ENCODE measurements at places on chromosomes 16 and 17.

GRCh38 chr17:731644-732066 lies 741 bp upstream of the TLCD3A start:
- no peak for DNase-seq

DNA sequence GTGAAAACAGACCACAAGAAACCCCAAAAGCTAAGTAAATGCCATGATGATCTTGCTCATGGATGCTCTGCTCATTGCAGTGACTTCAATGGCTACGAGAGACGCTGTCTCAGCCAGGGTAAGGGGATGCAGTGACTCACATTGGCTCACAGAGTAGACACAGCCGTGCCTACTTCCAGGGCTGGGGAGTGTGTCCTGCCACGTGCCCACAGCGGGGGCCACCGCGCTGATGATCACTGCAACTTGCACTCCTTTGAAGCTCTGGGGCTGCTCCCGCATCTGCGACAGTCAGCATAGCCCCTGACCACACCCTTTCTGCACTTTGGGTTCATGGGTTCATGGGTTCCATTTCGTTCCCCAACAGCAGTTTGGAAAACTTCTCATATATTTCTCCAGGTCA lies 231.4 kb upstream of the RPL38 start:
- no peak for DNase-seq

- DNase-seq = no peak
Observed at GRCh38 chr17:49995055-49995738, at the start of gene DLX3. DLX3 (minus strand) TSS chr17:49995224; CDS start chr17:49994998, 226 bp downstream.

DNA sequence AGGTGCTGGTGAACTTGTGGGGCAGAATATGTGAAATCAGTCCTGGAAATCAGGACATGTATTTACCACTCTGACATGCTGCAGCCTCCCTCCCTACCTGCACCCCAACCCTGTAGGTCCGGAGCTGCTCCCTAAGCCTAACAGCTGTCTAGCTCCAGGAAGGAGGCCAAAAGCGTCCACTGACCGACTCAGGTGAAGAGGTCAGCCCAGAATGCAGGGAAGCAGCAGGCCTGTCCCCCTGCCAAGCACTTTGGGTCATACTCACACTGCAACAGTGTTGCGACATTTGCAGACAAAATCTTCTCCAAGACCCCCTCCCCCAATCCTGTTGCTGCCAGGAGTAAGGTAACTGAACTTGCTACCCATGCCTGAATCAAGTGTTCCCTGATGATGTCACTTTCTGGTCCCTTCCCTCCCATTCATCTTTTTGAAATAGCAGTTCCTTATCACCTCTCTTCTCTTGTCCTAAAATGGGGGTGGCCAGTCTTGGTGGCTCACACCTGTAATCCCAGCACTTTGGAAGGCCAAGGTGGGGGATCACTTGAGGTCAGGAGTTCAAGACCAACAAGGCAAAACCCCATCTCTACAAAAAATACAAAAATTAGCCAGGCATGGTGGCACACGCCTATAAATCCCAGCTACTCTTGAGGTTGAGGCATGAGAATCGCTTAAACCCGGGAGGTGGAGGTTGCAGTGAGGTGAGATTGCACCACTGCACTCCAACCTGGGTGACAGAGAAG lies 1.3 kb upstream of the ACLY start:
- no peak for DNase-seq

DNA sequence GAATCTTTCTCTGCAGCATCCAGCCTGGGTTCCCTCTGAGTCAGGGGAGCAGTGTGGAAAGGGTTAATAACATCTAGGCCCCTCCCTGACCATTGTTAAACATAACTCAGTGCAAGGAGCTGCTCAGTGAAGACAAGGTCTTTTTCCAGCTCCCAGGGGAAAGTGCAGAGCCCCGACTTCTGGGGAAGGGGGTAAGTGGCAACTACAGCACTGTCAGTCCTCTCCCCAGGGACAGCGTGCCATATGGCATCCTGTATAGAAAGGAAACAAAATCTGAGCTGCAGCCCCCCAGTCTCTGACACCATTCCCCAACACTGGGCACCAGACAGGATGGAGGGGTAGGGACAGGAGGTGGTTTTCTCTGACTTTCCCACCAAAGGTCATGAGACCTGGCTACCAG lies 7.8 kb downstream of the MRPL27 start:
- no peak for DNase-seq

DNA sequence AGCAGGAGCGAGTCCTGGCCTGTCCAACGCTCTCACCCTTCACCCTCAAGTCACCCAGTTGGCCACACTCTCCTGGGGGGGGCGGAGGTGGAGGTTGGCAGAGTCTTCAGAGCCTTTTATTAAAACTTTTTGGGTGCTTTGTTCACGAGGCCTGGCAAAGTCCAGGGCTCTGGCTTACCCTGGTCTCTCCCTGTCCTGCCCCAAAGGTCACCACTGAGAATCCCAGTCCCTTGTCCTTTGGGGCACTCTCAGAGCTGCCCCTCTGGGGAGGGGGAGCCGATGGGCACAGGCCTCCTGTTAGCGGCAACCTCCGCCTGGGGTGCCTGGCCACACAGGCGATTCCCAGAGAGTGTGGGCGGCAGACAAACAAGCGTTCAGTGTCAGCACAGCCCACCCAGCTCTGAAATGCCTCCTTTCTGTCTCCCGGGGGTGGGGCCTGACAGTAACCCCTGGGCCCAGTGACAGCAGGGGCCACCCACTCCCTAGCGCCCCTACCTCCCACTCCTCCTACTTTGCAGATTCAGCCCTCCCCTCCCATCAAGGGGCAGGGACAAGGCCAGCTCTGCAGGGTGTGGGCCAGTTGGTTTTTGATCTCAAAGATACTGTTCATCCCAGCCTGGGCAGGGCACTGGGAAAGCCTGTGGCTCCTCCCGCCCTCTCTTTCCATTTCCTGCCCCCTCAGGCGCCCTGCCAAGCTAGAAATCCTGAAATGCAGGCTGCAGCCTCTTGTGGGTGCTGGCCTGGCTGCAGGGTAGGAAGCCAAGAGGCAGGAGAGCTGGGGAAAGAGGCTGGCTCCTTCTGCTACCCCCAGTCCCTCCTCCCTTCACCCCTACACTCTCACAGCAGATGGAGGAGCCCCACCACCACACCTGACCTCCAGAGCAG lies 36.6 kb upstream of the EMP2 start:
- no peak for DNase-seq

GRCh38 chr17:82592767-82593589 lies 55.3 kb downstream of the WDR45B start:
- DNase-seq = no peak

- DNase-seq = no peak
Observed at GRCh38 chr17:61411261-61412142, 11.9 kb downstream of the TBX2 start.

DNA sequence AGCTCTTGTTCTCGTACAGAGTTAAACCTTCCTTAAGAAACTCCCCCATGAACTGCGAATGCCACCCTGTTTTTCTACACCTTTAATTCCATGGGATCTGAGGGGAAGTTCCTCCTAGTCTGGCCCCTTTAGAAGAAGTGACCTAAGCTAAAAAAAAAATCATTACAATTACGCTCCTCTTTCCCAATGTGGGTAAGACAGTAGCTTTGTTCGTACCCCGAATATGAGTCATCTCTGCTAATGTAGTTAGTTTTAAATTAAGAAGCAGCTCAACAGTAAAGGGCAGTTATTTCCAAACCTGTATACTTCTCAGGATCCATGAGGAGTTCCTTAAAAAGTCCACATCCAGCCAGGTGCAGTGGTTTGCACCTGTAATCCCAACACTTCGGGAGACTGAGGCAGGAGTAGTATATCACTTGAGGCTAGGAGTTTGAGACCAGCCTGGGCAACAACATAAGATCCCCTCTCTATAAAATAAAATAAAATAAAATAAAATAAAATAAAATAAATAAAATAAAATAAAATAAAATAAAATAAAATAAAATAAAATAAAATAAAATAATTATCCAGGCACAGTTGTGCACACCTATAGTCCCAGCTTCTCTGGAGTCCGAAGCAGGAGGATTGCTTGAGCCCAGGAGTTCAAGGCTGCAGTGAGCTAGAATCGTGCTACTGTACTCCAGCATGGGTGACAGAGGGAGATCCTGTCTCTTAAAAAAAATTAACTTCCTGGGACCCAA lies 26.1 kb downstream of the RCVRN start:
- no peak for DNase-seq

- DNase-seq = no peak
Observed at GRCh38 chr16:6484935-6485334, 847.7 kb upstream of the RBFOX1 start.

DNA sequence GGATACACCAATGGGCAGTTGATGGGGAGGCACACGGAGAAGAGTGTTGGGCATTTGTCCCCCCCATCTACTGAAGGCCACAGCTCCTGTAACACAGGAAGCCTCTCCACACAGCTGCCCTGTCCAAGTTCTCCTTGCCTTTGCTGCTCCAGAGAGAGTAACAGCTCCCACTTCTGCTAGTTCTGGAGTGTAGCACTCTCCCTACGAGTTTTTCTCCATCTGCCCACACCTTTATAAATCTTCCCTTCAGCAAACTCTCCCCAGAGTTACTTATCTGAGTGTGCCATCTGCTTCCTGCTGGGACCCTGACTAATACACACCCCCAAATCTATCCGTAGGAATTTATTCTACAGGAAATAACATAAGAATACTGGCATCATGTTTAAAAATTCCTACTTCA lies 42.6 kb upstream of the ERN1 start:
- DNase-seq = no peak

DNA sequence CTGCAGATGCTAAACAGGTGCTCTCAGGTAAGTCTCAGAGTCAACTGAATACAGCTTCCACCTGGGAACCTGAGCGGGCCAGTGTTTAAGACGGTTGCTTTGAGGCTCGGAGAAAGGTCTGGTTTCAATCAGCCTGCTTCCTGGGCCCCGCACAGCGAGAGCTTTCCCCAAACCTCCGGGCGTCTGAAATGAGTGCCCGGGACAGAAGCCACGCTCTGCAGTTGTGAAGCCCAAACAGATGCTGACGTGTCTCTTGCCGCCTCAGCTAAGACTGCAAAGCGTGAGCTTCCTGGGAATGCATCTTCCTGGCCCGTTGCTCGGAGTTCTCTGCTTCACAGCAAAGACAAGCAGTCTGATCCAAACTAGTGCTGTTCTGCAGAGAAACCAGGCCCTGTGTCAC lies 36.7 kb downstream of the PLXDC1 start:
- DNase-seq = no peak

- DNase-seq = no peak
Observed at GRCh38 chr16:84599521-84600202, 18.2 kb downstream of the COTL1 start.

- no peak for DNase-seq
Observed at GRCh38 chr16:58269526-58269925, 25.3 kb downstream of the PRSS54 start.

GRCh38 chr17:77383613-77384608 lies 243.1 kb downstream of the SEC14L1 start:
- DNase-seq = no peak

GRCh38 chr16:66342294-66342900 lies 24.1 kb upstream of the CDH5 start:
- DNase-seq = no peak

DNA sequence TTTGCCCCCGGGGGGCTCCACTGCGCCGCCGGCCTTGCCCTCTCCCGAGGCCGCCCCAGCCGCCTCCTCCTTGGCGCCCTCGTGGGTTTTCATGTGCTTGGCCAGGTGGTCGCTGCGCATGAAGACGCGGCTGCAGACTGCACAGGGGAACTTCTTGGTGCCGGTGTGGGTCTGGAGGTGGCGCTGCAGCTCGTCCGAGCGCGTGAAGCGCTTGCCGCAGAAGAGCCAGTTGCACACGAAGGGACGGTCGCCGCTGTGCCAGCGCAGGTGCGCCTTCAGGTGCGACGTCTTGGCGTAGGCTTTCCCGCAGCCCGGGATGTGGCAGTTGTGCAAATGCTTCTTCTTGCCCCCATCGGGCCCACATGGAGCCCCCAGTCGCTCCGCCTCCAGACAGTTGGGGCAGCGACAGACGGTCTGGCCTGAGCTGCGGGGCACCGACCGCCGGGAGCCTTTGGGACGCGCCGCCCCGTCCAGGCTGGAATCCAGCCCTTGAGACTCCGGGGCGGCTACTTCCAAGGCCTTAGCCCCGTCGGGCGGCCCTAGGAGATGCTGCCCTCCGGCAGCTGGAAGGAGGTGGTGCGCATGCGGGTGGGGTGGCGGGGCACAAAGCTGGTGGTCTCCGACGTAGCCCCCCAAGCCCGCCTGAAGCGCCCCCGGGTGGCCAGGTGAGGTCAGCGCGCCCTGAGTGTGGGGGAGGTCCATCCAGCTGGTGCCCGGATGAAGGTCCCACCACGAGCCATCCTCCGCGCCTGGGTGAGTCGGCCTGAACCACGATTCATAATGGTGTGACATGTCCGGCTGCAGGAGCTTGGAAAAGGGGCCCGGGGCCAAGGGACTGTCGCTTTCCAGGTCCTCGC lies 3.4 kb downstream of the SP6 start:
- DNase-seq = no peak

DNA sequence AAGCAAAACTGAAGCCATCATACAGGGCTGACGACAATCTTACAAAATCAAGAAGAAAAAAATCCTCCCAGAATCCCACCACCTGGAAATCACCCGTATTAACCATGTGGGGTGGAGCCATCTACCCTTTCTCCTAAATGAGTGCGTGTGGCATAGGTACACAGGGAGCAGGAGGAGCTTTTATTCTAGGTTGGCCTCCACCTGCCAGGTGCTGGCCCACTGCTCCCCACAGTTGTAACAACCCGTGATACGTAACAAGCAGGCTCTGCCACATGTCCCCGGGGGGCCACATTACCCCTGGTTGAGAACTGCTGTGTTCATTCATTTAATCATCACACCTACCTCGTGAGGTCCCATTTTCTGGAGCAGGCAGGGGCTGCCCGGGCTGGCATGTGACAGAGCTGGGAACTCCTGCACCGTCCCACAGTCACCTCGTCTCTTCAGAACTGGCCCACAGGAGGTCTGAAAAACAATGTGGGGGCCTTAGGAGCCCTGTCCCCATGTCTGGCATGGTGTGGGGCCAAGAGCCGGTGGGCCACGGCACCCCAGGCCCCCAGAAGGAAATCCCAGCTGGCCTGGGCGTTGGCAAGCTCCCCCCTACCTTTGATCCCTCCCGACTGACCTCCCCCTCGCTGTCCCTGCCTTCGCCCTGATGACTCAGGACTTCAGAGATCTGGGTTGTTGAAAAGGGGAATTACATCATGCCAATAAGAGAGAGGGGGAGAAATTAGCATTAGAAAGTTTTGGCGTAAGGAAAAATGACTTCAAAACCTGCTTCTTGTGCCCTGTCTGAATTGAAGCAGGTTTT lies 12.9 kb downstream of the CMIP start:
- DNase-seq = no peak

GRCh38 chr16:66902648-66903543 lies 15.8 kb downstream of the CDH16 start:
- DNase-seq = no peak

DNA sequence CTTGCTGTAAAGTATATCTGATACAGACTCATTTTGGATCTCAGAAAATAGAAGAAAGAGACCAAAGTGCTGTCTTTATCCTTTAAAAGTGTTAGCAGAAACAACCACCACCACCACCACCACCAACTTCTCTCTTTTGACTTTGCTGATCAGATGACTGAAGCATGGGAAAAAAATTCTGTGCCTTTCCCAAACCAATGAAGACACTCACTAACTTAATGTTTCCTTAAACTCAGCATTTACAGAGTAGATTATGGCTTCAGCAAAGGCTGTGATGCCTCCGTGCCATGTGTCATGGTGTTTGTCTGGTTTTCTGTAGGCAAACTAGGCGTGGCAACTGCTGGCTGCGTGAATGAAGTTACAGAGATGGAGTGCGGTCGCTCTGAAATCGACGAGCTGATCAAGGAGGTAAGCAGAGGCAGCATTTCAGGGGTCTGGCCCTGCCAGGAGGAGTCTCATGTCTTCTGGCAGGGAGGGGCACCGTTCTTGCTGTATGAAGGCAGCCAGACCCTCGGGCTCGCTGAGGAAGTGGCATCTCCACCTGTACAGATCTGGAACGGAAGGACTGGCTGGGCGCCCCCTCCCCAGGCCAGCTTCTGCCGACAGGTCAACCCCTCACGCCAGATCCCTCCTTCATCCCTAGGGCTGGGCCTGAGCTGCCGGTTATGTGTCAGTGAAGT lies 12.4 kb downstream of the IRF8 start:
- no peak for DNase-seq

Measured in stimulated activated CD4-positive, alpha-beta T cell treated with anti-CD3 and anti-CD28 coated beads, Interleukin-1b, Interleukin-23, amount 100 ng/mL, for 1 hour (primary cell).